ENCODE measurements at places on chromosomes 7 and 10.

- DNase-seq = no peak
These were observed 163.3 kb upstream of the GLI3 start for GRCh38 chr7:42400211-42400772.

DNA sequence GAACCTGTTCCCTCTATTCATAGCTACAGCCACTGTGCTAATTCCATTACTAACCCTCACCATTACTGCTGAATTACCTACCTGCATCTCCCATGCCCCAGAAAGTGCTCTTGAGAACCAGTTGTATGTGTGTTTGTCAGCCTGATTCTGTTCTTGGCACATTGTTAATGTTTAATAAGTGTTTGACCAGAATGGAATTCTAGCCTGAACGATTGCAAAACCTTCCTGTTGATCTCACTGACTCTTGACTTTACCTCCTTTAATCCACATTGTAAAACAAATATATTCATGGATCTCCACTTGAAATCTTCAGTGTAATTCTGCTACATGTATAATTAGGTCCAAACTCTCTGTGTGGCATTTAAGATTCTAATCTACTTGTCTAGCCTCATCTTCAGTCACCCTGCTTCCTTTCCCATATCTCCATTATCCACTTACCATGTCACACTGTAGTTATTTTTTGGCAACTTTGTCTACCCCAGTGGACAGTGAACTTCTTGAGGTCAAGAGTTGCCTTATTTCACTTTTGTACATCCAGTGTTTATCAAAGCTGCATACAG is 4.9 kb downstream of the ZNF277 start:
- no peak for DNase-seq

DNA sequence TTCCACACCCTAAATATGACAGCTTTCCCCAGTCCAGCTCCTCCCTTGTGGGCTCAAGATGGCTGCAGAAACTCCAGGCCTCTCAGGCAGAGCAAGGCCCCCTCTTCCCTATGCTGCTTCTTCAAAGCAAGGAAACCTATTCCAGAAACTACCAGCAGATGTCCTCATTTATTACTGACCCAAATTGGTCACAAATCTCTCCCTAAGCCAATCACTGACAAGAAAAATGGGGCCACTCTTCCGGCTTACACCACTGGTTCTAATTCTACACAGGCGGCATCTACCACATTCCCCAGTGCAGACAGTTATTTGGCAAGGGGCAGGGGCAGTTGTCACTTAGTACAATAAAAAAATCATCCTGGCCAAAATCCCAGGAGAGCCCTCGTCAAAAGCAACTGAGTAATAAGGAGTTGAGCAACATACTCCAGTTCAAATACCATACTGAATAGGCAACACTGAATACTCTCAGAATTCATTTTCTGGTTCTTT is 150.4 kb downstream of the SFMBT2 start:
- no peak for DNase-seq

GRCh38 chr7:45081670-45081974 is 7.1 kb downstream of the NACAD start:
- no peak for DNase-seq

DNA sequence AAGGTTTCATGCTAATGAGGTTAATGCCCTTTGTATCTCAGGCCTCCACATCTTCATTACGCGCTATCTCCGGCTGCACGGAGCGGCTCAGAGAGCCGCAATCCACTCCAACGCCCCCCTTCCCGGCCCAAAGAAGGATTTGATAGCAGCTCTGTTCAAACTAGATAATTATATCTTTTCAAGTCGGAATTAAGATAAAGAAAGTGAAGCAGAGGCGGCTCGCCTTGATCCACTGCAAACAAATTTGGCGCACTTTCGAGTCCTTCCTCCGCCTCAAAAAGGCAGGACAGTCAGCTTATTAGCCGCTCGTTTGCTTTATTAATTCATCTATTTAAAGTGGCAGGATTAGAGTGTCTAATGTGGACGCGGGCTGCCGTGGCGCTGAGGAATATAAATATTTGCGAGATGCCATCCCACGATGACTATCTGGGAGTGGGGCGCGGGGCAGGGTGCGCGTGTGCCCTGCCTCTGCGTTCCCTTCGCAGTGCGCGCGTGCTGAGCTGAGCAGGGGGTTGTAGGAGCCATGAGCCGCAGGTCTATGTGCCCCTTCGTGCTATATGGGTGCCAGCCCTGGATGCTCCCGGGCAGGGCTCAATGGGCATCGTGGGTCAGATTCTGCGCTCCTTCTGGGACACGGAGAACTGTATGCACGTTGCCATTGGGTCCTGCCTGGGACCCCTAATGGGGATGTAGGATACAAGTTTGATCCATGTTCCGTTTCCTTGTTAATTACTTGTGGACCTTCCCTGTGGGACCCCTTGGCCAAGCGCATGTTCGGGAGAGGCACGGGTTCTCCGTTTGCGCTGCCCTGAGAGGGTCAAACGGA is 9.0 kb downstream of the EMX2 start:
- DNase-seq = no peak

GRCh38 chr7:113197274-113197673 is 78.9 kb upstream of the SMIM30 start:
- no peak for DNase-seq

GRCh38 chr10:132363376-132363775 is 31.4 kb downstream of the LRRC27 start:
- no peak for DNase-seq

- no peak for DNase-seq
These were observed 974.8 kb downstream of the SORCS3 start for GRCh38 chr10:105615715-105616365.

DNA sequence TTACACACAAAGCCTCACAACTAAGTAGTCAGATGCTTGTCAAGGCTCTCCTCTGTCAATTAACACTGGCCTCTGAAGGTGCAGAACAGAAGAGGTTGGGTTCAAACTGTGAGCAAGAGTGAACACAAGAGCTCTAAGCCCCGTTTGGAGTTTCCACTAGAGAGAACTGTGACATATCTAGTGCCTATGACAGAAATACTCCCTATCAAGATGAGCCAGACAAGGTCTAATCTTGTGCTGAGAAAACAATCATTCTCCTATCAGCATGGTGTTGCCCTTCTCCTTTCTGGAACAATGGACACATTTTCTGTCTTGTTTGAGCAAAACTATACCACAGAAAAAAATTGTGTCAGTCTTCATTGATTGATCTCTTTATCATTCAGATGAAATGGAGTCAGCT is 62.4 kb upstream of the CCDC71L start:
- DNase-seq = no peak

DNA sequence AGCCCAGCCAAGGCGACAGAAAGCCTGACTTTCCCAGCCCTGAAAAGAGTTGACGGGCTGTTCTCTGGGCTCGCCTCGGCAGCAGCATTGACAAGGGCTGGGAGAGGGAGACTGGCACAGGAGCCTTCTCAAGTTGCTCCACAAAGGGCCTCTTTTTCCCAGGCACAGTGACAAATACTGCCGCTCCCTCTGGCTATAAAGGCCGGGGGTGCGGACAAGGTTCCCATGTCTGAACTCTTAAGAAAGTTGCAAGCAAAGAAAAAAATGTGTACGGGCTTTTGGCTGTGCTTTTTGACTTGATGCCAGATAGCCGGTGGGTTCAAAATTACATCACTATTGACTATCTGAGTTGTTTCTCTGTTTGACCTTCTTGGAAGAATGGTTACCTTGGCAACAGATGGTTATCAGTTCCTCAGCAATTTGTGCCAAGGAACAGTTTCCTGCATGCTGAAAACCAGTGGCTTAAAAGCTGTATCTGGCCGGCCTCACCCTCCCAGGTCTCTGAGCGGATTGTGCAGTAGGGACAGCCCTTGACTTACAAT is 115.9 kb upstream of the EEPD1 start:
- no peak for DNase-seq

GRCh38 chr7:36984041-36984521 is 259.8 kb upstream of the AOAH start:
- DNase-seq = no peak

GRCh38 chr10:120825878-120826769 is 25.0 kb upstream of the WDR11 start:
- DNase-seq = no peak

GRCh38 chr10:5679606-5680005 is 5.0 kb upstream of the TASOR2 start:
- DNase-seq = no peak

GRCh38 chr7:5701085-5701914 is 80.2 kb downstream of the RNF216 start:
- DNase-seq = peak; percentile 56

- DNase-seq = no peak
These were observed 563.3 kb upstream of the SORCS1 start for GRCh38 chr10:107727767-107728317.

GRCh38 chr10:6231146-6231545 is 28.4 kb downstream of the PFKFB3 start:
- DNase-seq = no peak

- no peak for DNase-seq
These were observed 11.7 kb upstream of the OR9A2 start for GRCh38 chr7:143038635-143039034.

DNA sequence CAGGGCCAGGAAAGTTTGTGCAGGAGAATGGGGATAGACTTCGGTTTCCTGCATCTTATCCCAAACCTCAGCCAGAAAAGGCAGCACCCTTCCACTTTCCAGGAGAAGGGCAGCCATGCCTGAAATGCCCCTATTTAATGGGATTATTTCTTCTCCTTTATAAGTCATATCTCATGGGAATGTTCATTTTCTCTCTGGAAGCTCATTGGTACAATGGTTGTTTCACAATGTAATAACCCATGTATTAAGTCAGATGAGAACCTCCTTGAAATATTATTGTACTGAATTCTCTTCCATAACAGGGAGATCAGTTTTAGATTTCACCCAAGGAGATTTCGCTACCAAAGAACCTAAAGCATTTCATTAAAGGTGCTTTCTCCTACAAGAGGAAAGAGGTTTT is 457.5 kb downstream of the KCNMA1 start:
- DNase-seq = no peak
